Tibial artery (tissue), 4 donors: ENCODE measurements at places on chromosomes 13 and 19.

- no peak for DNase-seq
These were observed 89.2 kb downstream of the MZT1 start for GRCh38 chr13:72638059-72638815.

GRCh38 chr13:61935710-61936109 lies 520.1 kb upstream of the PCDH20 start:
- no peak for DNase-seq

DNA sequence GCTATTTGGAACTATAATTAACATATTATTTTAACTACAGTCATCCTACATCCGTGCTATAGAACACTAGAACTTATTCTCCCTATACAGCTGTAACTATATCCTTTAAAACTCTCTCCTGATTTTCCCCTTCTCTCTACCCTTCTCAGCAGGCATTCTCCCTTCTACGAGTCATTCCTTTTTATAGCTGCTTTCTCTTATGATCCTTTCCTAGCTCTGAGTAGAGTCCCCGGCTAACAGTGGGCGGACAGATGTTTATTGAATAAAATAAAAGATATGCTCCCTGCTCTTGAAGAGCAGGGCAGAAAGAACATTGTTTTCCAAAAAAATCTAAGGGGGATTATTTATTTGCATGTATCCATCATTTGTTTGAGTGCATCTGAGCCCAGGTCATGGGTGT lies 246.5 kb upstream of the TMTC4 start:
- DNase-seq: no peak

- no peak for DNase-seq
These were observed 6.8 kb downstream of the ZNF526 start for GRCh38 chr19:42226886-42227285.

DNA sequence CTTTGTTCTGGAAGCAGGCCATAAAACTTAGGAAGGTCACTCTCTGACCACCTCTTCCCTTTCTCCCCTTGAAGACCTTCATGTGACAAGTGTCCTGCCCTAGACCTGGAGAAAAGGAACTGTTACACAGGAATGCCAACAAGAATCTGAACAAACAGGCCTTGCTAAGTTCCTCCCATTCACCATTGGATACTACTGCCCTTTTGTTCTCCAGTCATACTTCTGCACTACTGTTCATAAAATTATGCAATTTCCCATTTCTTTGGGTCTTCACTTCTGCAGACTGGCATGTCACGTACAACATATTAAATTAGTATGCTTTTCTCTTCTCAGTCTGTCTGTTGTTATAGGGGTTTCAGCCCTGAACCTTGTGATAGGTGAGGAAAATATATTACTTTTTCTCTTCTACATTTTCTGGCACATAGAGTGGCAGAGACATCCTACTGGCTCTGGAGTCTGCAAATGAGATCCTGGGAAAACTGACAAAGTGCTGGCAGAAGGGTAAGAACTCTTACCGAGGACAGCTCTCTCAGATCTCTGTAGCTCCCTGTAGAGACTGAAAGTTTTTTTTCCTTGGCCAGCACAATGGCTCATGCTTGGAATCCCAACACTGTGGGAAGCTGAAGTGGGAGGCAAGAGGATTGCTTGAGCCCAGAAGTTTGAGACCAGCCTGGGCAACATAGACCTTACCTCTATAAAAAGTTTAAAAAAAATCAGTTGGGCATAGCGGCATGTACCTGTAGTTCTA lies 87.6 kb upstream of the SPRY2 start:
- no peak for DNase-seq

DNA sequence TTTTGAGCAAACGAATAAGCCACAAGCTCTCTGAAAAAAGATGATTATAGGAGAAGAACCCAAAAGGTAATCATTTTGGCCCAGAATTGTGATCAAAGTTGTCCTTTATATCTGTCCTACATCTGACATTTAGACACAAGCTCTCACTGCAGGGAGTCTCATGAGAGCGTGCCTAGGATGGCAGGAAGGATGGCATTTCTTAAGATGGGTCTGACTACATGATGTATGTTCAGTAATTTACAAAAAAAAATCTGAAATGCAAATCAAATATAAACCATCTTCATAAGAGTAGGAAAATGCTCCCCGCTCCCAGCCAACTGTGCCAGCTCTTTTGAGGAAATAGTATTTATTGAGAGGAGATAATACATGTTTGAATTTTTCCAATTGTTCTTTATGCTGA lies 81.0 kb upstream of the MBNL2 start:
- no peak for DNase-seq
